ENCODE measurements at places on chromosomes 5 and 9. TPM values are rescaled to one million over a fixed set of nuclear protein-coding genes. Genes with fewer than 3 reads are reported as not detected.

The TXNDC8 gene
- not detected for total RNA-seq

The TMEFF1 gene
- total RNA-seq = 2.3 TPM

The ADGRV1 gene
- total RNA-seq = 0.17 TPM

The IFNA21 gene
- total RNA-seq = not detected

The PHF24 gene
- 0.16 TPM for total RNA-seq

The GRIA1 gene
- total RNA-seq = 0.16 TPM
